ENCODE measurements at places on chromosomes 7 and 10.

- no peak for DNase-seq
These were observed 3.9 kb upstream of the GATA3 start for GRCh38 chr10:8050556-8051108.

- no peak for DNase-seq
These were observed 65.5 kb downstream of the PYROXD2 start for GRCh38 chr10:98349508-98349922.

DNA sequence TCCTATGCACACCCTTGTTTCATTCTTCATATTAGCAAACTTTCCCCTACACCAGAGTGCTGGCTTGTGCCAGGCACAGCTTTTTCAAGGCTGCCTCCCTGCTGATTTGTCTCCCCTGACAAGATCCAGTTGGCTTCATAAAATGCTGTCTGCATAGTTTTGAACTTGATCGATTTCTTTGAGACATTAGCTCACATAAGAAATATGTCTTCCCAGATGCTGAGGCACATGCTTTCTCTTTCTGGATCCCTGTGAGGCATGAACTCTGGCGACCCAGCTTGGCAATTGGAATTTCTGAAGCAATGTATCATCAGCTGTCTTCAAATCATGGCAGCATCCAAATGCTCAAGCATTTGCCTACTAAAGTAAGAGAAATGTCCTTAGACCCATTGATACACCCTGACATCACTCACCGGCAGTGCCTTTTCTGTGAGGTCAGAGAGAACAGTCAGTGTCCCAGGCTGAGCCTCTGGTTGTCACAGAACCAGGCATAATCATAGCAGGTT, 616.4 kb upstream of the GHITM start:
- DNase-seq: no peak

DNA sequence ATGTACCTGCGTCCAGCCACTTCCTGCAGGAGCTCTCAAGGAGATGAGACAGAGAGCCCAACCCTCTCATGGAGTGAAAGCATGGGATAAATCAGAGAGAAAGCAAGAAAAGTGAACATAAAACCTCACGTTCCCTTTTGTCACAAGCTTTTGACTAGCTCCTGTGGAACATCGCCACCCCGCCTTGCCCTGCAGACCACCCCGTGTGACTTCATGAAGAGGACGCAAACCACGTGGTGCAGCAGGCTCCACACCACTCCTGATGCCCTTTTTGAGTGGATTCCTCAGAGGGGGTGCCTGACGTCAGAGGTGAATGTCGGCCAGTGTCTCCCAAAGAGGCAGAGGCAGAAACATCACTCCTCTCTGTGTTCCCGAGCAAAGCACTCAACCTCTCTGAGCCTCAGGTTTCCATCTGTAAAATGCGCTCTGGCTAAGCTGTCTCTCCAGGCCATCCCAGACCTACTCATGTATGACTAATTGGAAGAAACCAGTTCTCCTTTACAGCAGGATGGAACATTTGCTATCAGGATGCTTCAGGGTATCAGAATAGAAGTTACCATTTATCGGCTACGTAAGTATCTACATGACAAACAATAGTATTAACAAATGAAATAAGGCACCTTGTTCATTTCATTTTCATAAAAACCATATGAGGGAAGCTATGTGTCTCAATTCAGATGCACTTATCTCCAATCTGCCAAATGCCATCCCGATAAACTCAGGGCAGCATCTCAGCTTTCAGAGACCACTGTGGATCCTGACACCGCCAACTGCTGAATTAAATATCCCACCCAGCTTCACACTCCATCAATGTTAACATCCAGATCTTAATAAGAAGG, 5.3 kb downstream of the ZNF488 start:
- DNase-seq: no peak

DNA sequence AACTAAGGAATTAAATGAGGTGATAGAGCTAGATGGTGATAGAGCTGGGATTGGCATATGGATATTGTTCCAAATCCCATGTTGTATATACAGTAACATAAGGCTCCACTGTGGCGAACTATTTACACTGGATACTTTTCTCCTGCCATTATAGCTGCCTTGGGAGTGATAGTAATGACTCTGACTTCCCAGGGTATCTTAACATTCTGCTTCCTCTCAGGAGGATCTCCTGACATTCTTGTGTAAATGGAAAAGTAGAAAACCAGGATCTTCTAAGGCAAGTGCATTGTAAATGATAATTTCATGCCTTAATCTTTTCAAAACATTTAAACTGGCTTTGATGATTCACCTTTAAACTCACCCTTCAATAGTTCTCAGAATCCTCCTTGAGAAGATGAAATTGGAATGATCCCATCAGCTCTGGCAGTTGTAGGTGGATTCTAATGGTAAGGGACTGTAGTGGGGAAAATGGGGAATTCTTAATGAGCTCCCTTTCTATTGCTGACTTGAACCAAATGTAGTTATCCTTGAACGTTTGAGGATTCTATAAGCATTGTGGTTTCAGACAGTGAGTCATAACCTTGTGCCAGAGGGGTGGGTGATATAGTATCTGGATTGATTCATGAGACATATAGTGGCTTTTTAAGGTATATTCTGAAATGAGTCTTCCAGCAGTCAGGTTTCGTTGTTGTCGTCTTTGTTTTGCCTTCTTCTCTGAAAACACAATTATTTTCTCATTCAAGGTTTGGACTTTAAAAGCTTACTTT, 450.0 kb downstream of the SUGCT start:
- no peak for DNase-seq

GRCh38 chr10:31032258-31033132, 830 bp upstream of the ZNF438 start:
- DNase-seq: peak; percentile 91

- DNase-seq: no peak
These were observed 299.0 kb downstream of the RPS24 start for GRCh38 chr10:78332657-78333056.

GRCh38 chr7:4830176-4830575, 31.7 kb downstream of the PAPOLB start:
- DNase-seq: peak; percentile 32

- DNase-seq: no peak
These were observed 16.3 kb downstream of the SEPTIN7 start for GRCh38 chr7:35817181-35817580.

DNA sequence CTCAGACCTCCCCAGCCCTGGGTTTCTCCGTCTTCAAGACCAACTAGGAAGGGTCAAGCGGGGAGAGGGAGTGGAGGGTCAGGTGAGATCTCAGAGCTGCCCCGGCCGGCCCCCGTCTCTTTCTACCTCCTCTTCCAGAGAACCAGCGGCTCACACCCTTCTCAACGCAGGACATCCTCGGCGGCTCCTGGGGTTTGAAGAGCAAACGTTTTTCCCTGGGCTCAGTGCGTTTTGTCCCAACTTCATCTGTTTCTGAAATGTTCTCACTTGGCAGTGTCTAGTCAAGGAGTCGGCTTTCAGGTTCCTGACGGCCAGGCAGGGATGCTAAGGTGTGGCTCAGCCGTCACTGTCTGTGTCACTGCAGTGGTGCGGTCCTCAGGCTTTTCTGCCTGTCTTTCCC, 416.4 kb upstream of the FOXK1 start:
- no peak for DNase-seq

DNA sequence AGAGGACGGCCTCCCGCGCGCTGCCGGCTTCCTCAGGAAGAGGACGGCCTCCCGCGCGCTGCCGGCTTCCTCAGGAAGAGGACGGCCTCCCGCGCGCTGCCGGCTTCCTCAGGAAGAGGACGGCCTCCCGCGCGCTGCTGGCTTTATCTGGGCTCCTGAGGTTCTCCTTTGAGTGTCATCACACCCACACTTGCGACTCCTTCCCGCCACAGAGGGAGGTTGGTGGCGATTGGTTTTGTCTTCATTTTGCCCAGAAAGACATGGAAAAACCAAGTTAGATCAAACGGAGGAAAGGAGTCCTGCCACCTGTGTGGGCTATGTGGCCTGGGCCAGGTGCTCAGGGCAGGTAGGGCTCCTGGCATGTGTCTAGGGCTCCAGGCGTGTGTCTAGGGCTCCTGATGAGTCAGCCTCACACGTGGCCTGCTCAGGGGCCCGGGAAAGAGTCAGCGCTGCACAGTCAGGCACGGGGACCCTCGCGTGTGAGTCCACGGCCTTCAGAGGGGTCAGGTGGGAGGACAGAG, 138.0 kb downstream of the VIPR2 start:
- no peak for DNase-seq

GRCh38 chr10:992467-992866, 4.2 kb downstream of the GTPBP4 start:
- no peak for DNase-seq

GRCh38 chr7:70189776-70190175, 591.5 kb downstream of the AUTS2 start:
- no peak for DNase-seq

DNA sequence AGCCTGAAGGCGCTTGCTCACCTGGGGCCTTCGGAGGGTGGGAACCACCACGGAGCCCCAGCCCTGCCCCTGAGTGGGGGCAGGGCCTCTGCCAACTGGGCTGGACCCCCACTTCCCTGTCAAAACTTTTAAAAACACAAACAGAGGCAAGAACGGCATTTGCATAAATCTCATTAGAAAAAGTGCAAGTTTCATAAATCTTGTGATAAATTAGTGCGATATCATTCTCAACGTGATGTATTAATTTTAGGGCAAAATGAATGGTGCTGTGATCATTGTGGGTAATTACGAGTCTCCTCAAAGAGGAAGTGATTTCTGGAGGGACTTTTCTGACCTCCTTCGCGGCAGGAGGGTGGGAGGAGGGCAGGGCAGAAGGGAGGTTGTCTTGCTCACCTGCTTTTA, 98.3 kb downstream of the CDH23 start:
- no peak for DNase-seq

DNA sequence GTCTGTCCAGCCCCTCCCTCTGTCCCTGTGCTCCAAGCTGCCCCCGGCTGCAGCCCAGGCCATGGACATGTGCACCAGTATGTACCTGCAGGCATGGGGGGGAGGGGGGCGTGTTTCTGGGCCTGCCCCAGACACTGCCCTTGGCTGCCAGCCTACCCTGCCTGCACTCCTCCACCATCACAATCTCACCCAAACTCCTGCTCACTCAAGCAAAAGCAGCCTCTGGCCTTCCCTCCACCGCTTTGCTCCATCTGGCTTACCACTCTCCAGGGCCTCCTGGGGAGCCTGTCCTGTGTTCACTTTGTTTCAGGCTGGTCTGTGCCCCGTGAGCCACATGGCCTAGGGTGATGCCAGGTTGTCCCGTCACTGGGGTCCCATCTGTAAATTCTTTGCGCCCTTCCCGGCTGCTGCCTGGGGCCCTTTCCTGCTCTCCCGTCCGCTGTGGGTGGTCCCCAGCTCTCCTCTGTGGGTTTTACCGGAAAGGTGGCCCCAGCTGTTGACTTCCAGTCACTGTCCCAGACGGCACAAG, 33.3 kb upstream of the PPIF start:
- no peak for DNase-seq

GRCh38 chr10:60898321-60898720, 45.7 kb downstream of the RHOBTB1 start:
- no peak for DNase-seq

GRCh38 chr10:89047397-89047796, 56.8 kb downstream of the FAS start:
- no peak for DNase-seq

- DNase-seq: no peak
These were observed 117.9 kb downstream of the ADCY1 start for GRCh38 chr7:45692031-45692430.

DNA sequence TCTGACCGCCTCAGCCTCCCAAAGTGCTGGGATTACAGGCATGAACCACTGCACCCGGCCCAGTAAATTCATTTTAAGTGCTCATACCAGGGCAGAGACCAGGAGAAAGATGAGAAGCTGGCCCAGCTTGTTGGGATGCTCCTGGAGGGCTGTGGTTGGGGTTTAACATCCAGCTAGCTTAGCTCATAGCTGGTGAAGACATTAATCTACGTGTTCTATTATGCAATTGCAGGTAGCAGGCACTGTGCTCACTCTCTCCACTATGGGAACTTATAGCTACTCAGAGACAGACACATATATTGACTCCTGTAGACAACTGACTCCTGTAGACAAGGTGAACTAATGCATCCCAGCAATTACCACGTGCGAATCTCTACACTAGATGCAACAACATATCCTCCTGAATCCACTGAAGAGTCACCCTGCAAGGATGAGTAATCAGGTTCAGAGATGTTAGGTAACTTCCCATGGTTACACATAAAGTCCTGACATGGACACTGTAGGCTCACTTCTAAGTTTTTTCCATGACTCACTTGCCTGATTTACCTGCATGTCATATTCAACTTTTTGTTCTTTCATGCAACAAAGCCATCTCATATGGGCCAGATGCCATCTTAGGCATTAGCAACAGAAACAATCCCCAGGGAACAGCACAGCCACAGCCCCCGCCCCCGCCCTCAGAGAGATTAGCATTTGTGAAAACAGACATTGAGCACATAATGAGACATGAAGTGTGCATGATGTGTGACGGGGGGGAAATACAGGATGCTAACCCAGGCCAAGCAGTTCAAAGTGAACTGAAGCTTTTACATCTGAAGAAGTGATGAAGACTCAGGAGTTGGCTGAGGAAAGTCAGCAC, 37.2 kb downstream of the ERLIN1 start:
- no peak for DNase-seq

DNA sequence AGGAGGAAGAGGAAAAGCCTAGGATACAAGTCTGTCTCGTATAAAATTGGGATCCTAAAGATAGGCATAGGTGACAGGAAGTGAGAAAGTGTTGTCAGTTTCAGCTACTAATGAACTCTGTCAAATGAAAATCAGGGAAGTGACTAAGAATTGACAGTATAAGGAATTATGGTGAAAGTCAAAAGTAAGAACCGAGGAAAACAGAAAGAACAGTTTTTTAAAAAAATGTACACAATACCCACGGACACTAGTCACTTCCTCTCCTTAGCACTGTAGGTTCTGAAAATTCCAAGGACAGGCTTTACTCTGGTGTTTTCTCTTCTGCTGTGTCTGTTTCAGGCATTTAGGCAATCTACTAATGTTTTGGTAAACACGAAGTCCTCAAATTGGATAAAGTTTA, 42.3 kb downstream of the ATAD1 start:
- DNase-seq: no peak

GRCh38 chr7:29077854-29078253, 68.5 kb downstream of the CPVL start:
- no peak for DNase-seq

DNA sequence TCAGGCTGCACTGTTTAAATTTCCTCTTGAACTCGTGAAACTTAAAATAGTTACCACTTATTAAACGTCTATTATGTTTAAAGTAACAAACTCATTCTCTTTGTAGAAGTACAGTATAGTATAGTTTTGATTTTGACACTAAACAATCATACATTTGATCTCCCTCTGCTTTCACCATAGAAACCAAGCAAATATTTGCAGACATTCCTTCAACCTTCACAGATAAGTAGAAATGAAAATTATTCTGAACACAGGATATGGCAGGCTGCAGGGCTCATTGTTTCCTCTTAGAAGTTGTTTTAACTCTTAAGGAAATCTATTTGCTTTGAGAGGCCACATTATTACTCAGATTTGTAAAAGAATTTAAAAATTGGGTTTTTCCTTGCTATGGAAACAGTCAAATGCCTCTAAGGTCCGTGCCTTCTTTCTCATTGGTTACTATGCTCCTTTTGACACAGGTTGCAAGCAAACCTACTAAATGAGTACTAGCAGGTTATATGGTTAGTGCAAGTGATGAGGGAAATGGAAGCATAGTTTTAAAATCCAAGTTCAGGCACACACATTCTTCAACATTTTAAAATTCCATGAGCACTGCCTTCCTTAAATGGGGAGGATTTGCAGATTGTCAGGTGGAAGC, 92.8 kb upstream of the FAM133B start:
- no peak for DNase-seq

- DNase-seq: no peak
These were observed 51.6 kb downstream of the HBP1 start for GRCh38 chr7:107220356-107220755.

All from activated T-cell treated with anti-CD3 and anti-CD28 coated beads for 1 hour (primary cell).